ENCODE measurements at places on chromosomes 7 and 10.

DNA sequence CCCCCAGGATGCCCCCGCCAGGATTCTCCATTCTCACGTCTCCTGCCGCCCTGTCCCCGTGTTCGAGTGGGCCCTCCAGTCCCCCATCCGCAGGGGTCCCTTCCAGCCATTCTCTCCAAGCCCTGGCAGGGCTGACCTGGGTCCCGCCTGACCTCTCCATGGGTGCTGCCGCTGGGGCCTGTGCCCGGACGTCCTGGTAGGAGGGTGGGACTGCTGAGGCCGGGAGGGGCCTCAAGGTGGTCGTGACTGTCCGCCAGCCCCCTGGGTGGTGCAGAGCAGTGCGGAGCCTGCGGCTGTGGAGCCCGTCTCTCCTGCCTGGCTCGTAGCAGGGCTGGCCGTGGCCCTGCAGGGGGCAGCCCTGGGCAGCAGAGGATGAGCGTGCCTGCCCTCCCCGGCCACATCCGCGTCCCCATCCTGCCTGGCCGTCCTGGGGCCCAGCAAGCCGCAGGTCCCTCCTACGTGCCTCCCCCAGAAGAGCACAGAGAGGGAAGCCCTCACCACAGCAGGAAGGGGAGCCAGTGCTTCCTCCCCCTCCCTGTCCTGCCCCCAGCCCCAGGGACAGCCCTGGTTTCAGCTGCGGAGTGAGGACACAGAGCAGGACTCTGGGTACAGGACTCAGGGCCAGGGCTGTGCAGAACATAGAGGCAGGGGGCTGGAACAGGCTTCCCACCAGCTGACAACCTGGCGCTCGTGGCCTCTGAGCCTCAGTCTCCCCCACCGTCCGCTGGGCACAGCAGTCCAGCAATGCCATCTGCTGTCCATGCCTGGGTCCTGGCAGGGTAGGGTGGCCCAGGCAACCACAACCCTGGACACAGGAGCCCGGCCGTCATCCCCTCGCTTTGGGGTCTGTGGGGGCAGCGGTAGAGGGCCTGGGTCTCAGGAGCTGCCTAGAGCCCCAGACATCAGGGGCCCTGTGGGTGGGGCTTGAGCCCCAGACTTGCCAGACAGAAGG, 1.5 kb upstream of the GRIFIN start:
- DNase-seq = peak; percentile 52

- no peak for DNase-seq
Measured at GRCh38 chr7:42244828-42245227, 7.8 kb upstream of the GLI3 start.

- no peak for DNase-seq
Measured at GRCh38 chr7:102232611-102233286, 53.9 kb upstream of the SH2B2 start.

GRCh38 chr10:20765066-20765465, 132.0 kb downstream of the NEBL start:
- no peak for DNase-seq

DNA sequence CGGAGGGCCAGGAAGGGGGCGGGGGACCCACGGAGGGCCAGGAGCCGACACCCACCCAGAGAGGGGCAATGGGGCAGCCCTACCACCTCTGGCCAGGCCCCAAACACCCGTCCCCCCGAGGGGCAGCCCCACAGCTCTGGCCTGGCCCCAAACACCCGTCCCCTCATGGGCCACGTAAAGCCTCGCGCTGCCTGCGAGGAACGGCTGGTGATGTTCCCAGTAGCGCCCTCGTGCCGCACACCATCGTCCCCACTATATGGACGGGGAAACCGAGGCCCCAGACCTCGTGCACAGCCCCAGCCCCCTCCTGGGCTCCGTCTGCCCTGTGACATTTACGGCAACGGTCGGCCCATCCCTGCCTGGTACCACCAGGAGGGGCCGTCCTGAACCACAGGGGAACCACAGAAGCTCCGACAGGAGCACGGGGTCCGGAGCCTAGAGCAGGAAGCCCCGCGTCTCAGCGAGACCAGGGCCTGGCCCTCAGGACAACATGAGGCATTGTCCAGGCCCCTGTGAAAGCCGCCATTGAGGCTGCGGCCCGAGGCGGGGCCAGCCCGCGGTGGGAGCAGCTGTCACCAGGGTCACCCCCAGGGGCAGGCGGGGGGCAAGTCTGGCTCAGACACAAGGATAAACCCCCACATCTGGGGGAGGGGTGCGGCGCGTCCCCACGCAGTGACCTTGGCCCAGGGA, 35.6 kb downstream of the GET4 start:
- DNase-seq = no peak

DNA sequence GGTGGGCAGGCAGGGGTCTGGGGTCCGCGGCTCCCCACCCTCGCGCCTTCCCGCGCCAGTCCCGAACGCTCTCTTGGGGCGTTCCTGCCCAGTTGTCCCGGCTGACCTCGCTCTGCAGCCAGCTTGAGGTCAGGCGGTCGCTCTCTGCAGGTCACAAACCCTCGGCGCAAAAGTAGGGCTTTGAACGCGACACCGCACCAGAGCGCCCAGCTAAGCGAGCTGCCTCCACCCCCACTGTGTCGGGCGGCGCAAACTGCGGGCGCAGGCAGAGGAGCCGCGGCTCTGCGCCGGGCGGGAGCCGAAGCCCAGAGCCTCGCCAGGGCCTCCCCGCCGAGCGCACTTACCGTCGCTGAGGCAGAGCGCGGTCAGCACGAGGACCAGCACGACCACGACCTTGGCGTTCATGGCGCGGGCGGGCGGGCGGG, 284 bp downstream of the CXCL12 start:
- no peak for DNase-seq

DNA sequence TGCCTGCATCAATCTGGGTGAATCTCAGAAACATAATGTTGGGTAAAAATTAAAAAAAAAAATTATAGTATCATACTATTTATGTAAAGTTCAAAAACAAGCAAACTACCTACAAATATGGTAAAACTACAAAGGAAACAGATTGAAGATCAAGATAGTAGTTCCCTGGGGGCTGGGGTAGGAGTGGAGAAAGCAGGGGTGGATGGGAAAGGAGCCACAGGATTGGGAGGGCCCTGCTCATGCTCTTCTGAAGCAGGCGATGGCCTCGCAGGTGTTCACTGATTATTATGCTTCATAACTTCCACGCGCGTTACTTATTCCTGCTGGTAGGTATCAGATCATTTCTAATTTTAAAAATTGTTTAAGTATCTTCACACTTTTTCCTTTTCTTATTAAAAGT, 96.0 kb upstream of the GATA3 start:
- DNase-seq = no peak

- DNase-seq = no peak
Measured at GRCh38 chr10:87500646-87501048, 4.0 kb upstream of the MINPP1 start.

GRCh38 chr10:62147425-62147824, 121.2 kb downstream of the RTKN2 start:
- DNase-seq = no peak

DNA sequence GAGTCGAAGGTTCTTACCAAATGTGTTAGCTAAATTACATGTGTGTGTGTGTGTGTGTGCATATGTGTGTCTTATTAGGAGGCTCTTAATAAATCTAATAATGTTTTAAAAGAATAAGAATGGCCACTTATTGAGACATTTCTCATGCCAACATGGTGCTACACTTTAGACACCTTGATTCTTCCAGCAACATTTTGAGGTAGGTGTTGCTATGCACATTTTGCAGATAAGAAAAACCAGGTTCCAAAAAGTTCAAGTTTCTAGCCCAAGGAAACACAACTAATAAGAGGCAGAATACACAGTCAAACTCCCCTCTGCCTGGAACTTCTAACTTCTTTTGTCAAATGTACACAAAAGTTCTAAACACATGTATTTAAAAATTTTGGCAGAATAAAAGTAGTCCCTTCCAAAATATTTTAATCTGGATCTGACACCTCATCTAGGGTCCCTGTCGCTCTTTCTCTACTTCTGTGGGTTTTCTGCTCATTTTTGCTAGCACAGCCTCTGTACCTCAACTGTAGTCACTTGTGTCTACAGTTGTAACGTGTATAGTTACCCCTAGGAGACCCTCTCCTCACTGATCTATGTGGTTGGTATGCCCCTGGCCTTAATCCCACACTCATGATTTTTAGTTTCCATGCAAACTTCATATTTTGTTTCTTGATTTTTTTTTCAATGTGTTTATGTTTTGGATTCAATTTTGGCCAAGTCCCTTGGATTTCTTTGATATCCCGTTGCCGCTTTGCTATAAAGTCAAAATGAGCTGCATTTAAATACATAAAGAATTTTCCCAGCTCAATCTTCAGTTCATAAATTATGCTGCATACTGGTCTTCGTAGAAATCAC, 4.3 kb downstream of the ANKRD1 start:
- DNase-seq = no peak

DNA sequence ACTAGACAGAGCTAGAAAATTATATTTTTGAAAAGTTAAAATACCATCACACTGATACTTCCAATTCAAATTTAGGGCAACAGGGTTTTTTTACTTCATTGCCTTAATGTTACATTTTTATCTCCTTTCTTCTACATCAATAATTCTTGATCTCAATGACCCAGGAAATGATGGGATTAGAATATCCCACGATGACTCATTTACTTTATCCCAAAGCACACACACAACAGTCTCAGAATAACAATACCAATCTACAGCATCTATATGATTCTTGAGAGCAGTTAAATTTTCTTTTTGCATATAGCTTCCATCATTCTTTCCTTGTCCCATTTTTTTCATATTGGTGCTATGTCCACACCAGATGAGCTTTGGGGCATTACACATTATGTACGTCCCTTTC, 98.4 kb upstream of the EEPD1 start:
- no peak for DNase-seq

DNA sequence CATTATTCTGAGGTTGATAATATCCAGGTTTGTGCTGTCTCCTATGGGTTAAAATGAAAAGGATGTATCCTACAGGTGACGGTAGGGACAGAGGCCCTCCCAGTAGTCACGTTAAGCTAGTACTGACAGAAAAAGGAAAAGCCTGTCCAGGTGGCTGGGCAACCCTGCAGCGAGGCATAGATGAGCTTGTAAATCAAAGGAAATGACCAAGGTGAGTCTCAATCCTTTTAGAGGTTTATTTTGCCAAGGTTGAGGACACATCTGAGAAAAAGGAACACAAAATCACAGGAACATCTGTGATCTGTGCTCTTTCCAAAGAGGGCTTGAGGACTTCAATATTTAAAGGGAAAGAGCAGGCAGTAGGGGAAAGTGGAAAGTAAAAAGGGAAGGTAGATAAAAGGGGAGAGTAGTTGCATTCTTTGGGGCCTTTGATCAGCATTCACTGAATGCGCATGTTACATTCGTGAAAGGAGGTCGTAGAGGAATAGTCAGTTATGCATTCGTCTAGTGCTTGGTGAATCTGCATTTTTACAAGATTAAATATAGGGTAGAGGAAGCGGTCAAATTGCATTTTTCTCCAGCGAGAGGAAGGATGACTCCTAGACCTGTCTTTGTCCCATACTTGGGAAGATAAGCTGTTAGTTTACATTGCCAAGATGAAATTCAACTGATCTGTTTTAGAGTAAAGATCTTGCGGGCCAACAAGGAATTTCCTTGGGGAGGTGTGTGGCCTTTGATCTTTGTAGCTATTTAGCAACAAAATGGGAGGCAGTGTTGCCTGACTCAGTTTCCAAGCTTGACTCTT, 884 bp upstream of the GSTO1 start:
- DNase-seq = no peak

- no peak for DNase-seq
Measured at GRCh38 chr7:80767654-80768053, 129.2 kb downstream of the CD36 start.

DNA sequence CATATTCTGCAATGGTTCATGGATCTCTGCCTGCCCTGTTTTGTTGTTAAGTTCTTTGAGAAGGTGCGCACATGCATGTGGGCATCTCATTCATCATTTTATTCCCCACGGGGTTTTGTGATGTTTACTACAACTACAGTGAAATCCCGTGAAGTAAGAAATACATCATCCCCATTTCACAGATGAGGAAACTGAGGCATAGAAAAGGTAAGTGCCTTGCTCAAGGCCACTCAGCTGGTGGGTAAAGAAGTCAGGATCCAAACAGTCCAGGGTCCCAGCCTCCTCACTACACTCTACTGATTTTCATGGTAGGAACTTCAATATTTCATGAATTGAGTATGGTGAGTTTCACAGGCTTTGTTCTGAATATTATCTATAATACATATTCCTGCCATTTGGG, 72.6 kb downstream of the CYP26A1 start:
- DNase-seq = no peak

GRCh38 chr10:2262333-2262732, 525.0 kb upstream of the ADARB2 start:
- no peak for DNase-seq

- DNase-seq = no peak
Measured at GRCh38 chr7:117271566-117271965, 51.3 kb downstream of the WNT2 start.

DNA sequence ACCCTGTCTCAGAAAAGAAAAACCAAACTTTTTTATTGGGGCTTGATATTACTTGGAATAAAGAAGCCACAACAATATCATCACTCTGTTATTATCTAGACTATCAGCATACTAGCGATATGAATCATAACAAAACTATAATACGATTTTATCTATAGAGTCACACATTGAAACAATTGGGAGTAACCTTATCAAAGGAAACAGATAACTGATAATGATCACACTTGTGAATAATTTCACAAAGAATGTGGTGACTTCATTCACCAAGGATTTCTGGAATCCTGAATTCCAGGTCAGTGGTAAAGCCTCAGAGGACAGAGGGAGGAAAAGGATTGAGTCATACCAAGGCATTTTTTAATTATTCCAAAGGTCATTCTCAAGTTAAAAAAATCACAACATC, 32.1 kb upstream of the NMT2 start:
- DNase-seq = no peak

DNA sequence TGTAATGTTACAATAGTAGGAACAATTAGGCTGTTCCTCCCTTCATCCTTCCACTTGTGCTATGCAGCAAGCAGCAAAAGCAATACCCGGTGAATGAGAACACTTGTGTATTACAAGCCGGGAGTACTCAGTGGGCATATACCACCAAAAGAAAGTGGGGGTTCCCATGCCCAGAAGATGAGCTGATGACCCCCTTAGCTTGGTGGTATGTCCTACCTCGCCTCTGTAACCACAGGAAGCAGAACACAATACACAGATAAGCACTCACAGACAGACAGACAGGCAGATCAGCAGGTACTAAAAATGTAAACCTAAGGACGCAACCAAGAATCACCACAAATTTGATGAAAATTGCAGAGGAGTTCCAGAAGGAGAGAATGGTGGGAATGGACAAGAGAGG, 15.5 kb upstream of the KIF20B start:
- DNase-seq = no peak

DNA sequence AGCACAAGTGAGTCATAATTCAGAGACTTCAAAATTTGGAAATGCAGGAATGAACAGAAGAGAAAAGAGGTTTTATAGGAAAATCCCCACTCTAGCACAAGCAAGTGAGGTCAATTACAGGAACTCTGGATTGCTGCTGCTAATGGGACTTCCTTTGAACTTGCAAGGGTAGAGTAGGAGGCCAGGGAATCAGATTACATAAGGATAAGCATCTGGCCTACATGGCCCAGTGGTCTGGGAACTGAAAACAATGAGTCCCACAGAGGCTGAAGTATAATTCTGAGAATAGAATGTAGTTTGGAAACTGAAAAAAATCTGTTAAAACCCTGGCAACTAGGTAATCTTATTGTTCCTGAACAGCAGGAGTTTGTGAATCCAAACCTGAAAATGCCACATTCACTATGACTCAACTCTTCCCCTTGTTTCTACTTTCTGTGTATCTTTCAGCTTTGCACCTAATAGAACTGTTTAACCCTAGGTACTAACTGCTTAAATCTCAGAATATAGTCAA, 66.5 kb downstream of the CTNNA3 start:
- no peak for DNase-seq

- no peak for DNase-seq
Measured at GRCh38 chr10:80177781-80178636, 27.3 kb downstream of the ANXA11 start.

- no peak for DNase-seq
Measured at GRCh38 chr7:112708236-112708635, 82.0 kb downstream of the TMEM168 start.

Measured in stimulated activated CD4-positive, alpha-beta T cell treated with anti-CD3 and anti-CD28 coated beads, TNF-alpha, amount 100 ng/mL, for 48 hours (primary cell).